ENCODE measurements at places on chromosomes 5 and 9.

GRCh38 chr9:98175028-98175569 is 17.3 kb downstream of the CORO2A start:
- DNase-seq, result no peak

DNA sequence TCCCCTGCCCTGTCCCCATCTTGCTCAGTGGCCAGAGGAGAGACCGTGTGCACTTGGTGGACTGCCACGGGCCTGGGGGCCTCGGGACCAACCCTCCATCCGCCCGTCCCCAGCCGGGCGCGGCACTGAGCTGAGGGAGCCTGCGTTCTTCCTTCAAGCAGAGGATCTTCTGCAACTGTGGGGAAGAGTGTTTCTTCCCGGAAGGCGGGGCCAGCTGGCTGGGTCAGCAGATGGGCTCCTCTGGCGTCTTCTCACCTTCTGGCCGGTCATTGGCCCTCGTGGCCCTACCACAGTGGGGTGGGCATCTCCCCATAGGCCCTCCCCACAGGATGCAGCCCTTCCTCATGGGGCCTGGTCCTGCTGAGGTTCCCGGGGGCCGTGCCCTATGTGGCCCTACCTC is 17.4 kb downstream of the RXRA start:
- no peak for DNase-seq

DNA sequence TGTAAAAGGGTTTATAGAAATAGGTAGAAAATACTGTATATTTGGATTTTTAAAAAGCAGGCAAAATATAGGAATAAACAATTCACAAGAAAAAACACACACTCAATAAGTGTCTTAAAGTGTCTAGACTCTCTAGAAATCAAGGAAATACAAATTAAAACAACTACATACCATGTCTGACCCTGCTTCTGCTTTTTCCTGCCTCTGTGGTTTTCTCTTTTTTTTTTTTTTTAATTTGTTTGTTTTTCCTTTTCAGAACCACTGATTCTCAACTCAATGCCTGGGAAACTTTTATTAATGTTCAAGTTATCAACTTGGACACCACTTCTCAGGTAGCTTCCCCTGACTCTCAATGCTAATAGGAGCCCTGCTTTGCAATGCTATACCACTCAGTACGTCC is 25.5 kb upstream of the TAS2R1 start:
- DNase-seq, result no peak

GRCh38 chr9:136496801-136497620 is 14.2 kb upstream of the SEC16A start:
- DNase-seq, result no peak

DNA sequence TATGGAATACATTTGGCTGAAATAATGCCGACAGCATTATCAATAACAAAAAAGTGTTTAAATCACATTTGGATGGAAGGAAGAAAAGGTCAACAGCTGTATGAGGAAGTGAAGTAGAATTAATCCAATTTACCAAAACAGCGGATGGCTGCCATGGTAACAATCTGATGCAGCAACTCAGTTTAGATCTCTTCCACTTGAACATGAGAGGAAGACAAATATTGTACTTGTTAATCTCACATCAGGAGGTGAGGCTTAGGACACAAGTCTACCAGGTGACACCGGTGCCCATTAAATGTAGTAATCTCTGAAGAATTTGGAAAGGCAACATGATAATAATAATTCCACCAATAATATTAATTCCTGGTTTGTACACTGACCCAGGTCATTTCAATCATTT is 2.4 kb downstream of the RASEF start:
- no peak for DNase-seq

DNA sequence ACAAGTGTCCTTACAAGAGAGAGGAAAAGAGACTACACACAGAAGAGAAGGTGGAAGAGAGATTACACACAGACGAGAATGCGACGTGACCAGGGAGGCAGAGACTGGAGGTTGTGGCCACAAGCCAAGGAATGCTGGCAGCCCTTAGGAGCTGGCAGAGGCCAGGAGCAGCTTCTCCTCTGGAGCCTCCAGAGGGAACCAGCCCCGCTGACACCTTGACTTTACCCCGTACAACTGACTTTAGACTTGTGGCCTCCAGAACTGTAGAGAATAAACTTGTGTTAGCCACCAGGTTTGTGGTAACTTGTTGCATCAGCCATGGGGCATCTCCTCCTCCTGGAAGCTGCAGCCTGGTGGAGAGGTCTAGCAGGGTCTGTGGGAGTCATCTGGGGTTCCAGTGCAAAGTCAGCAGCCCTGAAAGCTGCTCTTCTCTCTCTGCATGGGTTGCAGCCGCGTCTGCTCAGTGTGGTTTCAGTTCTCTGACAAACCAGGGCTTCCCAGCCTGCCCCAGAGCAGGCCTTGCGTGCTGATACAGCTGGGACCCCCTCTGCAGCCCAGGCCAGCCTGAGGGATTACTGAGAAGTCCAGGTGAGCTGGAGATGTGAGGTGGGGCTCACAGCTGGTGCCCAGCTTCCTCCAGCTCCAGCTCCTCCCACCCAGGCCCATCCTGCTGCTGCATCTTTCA is 30.8 kb upstream of the CNOT6 start:
- DNase-seq, result no peak

DNA sequence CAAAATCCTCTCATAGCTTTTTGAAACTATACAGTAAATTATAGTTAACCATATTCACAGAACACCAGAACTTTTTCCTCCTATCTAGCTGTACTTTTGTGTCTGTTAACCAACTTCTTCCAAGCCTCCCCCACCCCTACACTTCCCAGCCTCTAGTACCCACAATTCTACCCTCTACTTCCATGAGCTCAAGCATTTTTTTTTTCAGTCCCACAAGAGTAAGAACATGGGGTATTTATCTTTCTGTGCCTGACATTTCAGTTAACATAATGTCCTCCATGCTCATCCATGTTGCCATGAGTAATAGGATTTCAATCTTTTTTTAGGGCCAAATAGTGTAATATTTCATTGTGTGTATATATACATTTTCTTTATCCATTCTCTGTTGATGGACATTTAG is 128.3 kb upstream of the MAN2A1 start:
- DNase-seq, result no peak

GRCh38 chr9:107249665-107250285 is 33.3 kb upstream of the RAD23B start:
- no peak for DNase-seq

DNA sequence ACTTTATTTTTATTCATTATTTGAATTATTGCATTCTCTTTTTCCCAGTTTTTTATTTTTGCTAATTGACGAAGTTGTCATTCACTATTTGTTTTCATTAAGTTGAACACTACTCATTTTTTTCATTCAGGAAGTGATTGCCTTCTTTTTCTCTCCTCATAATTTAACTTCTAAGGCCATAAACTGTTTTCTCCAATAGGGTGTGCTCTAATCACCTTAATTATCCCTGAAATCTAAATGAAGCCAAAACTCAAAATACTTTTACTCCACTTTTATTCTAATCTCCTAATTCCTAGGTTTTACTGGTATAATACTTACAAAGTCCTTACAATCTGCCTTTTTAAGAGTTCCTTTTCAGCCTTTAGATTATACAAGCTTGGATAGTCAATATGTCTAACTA is 2.9 kb upstream of the OR13C2 start:
- no peak for DNase-seq

- no peak for DNase-seq
Observed at GRCh38 chr9:89359751-89360261, 41.5 kb downstream of the SECISBP2 start.

DNA sequence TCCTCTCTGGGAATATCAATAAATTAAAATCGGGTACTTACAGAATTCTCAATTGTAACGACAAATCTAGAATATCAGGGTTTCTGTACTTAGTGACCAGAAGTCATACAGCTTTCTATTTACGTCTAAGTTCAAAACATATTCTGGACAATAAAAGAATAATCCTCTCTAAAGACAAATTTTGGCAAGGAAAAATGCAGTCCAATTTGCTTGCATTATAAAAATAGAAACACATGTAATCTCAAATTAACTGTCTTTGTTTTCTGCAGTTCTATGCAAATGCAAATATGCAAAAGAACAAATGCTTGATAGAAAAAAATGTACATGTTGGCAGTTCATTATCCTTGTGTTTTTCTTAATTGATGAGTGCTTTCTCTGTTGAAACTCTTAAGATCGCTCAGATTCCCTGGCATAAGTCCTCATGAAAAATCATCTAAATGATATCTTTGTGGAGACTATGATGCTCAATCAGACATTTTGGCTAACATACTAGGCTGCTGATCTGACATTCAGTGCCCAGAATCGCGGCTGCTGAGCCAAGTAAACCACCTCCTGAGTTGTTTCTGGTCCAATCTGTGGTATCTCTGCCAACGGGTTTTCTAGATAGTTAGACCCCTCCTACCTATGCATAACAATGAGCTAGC is 990.1 kb upstream of the C9orf72 start:
- DNase-seq, result no peak

DNA sequence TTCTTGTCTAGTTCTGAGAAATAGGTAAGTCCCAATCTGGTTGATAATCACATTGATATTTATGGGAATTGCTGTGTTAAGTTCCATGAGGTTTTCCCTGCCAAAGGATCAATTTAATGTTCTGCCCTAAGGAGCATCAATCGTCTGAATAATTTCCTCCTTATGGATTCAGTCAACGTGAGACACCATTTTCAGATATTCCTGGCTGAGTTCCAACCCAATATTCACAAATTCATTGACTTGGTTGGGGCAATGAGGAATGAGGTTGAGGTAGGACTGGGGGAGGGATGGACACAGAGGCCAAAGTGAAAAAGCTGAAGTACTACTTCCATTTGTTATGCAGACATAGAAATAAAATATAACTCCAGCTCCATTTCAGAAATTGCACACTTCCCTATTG is 99.1 kb downstream of the ZNF622 start:
- DNase-seq, result no peak

DNA sequence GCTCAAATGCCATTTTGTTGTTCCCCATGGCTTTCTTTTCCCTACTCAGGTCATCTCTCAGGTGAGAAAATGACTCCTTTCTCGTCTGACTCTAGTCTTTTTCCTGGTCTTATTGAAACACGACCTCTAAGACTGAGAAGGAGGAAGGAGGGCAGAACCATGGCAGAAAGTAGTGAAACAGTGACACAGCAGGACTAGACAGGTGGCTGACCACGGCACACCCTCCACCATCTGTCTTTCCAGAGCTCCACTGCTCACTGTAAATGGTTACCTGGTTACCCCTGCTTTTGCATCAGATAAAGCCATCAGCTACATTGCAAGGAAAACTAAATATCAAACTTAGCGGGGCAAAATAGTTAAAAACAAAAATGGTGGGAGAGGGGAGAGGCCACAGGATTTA is 30.9 kb downstream of the NR4A3 start:
- no peak for DNase-seq

DNA sequence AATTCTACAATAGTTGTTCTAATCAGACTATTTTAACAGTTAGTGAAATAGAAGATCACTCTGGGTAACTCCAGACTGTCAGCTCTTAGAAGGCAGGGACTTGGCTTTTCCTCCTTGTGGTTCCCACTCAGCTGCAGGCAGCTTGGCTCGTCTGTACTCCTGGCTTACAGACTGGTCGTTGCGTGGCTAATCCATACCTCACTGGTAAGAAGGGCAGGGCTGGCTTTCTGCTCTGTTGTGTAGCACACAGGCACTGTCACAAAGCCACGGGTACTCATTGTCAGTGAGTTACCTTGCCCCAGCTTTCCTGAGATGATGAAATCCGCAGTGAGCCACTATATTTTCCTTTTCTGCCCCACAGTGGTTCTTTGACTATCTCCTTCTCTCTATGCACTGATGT is 1.8 kb upstream of the PRLR start:
- DNase-seq, result no peak

GRCh38 chr9:131709771-131710431 is 30.0 kb downstream of the RAPGEF1 start:
- DNase-seq, result no peak

DNA sequence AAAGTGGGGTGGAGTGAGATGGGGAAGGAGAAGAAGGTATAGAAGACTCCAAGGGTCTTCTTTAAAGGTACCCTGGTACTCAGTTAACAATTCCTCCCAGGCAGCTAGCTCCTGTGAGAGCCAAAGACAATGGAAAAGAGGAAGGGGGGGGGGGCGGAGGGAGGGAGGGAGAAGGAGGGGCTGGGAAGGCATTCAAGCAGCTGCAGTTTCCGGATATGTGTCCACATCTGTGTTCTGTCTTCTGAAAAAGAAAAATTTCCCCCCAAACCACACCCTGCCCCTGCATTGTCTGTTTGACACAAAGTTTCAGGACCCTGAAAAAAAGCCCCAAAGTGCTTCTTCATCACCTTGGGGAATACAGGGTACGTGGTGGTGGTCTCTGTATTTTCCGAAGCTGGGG is 11.1 kb downstream of the SPRY4 start:
- no peak for DNase-seq

- no peak for DNase-seq
Observed at GRCh38 chr5:86797677-86798076, 179.9 kb downstream of the COX7C start.

DNA sequence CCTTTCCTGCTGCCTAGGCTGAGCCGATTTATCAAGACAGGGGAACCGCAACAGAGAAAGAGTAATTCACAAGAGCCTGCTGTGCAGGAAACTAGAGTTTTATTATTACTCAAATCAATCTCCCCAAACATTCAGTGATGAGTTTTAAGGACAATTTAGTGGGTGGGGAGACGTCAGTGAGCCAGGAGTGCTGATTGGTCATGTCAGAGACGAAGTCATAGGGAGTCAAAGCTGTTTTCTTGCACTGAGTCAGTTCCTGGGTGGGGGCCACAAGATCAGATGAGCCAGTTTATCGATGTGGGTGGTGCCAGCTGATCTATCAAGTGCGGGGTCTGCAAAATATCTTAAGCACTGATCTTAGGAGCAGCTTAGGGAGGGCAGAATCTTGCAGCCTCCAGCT is 19.0 kb downstream of the SNX24 start:
- no peak for DNase-seq

DNA sequence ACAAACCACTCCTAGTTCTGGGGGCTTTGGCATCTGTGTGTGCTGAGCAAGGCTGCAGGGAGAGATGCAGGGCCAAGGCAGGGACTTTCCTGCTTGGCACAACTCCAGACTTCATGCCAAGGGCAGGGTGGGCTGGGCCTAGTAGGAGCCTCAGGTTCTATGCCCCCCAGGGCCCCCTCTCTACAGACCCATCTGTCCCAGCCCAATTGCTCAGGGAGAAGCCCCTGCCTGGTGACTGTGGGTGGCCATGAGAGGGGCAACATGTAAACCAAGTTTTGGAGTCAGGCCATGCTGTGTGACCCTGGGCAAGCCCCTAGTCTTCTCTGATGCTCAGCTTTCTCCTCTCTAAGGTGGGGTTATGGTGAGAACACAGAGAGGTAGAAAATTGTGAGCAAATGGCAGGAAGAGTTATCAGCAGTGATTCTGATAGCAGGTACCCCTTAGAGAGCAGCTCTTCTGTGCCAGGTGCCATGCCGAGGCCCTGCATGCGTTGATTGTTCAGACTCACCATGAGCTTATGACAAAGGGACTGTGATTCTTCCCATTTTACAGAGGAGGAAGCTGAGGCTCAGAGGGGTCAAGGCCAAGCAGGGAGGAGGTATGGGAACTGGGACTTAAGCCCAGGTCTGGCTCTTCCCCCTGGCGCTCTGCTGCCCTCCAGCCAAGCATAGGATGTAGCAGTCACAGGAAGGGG is 5.2 kb downstream of the OLFML2A start:
- DNase-seq, result no peak

GRCh38 chr9:18361646-18362045 is 112.3 kb upstream of the ADAMTSL1 start:
- no peak for DNase-seq

All from activated CD4-positive, alpha-beta T cell treated with anti-CD3 and anti-CD28 coated beads, Interleukin-2, amount 50 U/mL, for 4 hours (primary cell).